ENCODE measurements at places on chromosomes 2 and 18.
A peak's percentile ranks its signal among the peaks of the same experiment; 100 is the strongest.

DNA sequence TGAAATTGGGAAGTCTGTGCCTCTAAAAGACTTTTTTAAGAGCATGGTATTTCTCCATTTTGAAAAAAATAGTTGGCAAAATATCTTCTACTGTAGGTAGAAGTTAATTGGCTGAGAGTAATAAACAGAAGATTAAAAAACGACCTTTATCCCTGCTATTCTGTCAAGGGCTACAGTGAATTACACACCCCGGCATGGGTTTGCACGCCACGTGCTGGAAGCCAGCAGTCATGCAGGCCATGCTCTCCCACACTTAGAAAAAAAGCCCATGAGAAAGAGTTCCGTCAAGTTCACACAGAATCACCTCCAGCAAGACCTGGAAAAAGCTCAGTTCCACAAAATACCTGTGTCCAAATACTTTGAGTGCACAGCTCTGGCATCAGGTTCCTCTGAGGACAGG is 26.8 kb downstream of the FAM110C start:
- no peak for DNase-seq

DNA sequence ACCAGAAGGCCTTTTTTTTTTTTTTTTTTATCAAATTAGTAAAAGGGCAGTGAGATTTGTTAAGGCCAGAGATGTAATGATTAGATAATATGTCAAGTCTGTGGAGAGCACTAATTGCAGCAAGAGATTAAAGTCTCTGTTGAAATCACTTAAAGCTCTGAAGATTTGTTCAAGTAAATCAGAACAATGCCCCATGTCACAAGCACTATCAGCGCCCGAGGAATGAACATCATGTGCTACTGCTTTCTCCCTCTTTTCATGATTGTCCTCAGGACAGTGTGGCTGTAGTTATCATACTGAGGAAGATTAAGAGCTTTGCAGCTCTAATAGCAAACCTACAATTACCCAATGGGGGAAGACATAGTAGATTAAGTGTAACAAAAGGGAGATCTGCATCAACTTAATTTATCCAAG is 71.1 kb downstream of the TDRD15 start:
- DNase-seq = no peak

GRCh38 chr18:37403788-37404187 is 161.8 kb downstream of the CELF4 start:
- DNase-seq = no peak

DNA sequence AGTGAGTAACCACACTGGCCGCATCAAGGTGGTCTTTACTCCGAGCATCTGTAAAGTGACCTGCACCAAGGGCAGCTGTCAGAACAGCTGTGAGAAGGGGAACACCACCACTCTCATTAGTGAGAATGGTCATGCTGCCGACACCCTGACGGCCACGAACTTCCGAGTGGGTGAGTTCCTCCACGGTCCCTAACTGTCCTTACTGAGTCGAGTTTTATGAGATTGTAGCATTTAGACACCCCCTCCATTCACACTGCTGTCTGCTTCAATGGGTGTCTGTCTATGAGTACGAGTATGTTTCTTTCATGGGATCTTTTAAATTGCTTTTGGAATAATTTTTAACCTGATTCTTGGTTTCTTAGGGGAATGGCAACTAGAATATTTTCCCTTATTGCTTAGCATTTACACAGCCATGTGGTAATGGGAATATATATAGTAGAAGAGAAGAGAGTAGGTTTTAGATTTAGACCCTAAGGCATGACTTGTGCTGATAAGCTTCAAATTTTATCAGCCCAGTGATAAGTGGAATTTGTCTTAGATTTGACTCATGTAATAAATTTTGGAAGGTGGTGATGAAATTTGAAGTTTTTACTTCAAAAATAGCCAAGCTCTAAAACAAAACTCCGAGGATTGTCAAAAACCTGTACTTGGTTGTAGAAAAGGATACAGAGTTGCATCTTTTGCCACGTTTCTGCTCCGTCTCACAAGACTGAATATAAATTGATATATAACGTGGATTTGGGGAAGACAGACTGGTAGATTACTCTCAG is 188.2 kb downstream of the LTBP1 start:
- DNase-seq = peak; percentile 17

DNA sequence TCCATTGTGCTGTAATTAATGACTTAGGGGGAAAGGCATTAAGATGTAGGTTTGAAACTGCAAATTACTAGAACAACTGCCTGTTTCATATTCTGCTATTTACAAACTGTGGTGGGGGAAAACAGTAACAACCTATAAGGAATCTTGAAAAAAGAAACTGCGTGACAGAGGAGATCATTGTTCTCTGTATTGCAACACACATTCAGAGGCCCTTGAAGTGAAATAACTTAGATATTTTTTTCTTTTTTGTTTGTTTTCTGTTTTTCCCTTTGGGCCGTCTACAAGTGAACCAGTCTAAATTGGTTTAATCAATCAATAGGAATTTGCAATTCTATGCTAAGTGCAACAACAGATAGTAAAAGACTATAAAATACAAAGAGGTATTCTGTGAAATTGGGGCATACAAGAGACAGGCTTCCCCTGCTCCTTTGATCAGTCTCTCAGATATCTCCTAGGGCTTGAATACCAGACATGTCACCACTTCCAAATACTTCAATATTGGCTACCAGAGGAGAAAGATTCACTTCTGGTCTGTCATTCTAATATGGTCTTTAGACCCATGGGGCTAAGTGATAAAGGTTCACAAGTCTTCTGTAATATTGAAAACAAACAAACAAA is 2055.1 kb upstream of the CELF4 start:
- DNase-seq = no peak

GRCh38 chr2:133579274-133579673 is 11.0 kb upstream of the NCKAP5 start:
- DNase-seq = no peak

DNA sequence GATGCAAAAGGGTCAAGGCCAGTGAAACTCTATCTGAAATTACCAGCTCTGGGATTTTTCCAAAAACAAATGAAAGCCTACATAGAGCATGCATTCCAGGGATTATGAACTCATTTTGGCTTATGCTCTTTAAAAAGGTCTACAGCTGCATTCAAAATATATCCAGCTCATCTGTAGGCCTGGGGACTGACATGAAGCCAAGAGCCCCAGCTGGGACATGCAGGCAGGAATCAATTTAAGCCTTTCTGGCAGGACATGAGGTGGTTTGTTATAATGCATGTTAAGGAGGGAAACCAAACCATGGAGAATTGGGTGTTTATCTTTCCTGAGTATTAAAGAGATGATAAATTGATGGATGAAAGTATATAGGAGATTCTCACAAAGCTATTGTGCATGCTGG is 164.5 kb downstream of the RBM43 start:
- DNase-seq = no peak

- DNase-seq = peak; percentile 42
Measured at GRCh38 chr2:106885971-106886915, at the start of gene ST6GAL2. TSS of gene ST6GAL2 (minus strand) at chr2:106886167. CDS start at chr2:106843977, 42,190 bp downstream.

- DNase-seq = peak; percentile 69
Measured at GRCh38 chr2:88016086-88016959, at the start of gene RNU2-63P. TSS of gene RNU2-63P (minus strand) at chr2:88016547.

DNA sequence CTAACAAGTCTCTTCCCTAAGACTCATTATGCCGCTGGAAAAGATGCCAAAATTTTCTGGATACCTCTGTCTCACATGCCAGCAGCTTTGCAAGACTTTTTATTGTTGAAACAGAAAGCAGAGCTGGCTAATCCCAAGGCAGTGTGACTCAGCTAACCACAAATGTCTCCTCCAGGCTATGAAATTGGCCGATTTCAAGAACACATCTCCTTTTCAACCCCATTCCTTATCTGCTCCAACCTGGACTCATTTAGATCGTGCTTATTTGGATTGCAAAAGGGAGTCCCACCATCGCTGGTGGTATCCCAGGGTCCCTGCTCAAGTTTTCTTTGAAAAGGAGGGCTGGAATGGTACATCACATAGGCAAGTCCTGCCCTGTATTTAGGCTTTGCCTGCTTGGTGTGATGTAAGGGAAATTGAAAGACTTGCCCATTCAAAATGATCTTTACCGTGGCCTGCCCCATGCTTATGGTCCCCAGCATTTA is 26.3 kb downstream of the DHRS9 start:
- peak; percentile 68 for DNase-seq

Measured in GM03348 (cell line).